ENCODE measurements at places on chromosomes 6 and 20.

GRCh38 chr6:46983007-46983411 is 59.1 kb downstream of the ADGRF1 start:
- no peak for DNase-seq

- no peak for DNase-seq
Observed at GRCh38 chr20:50513169-50514034, 3.2 kb downstream of the PTPN1 start.

GRCh38 chr20:53977391-53977790 is 93.0 kb downstream of the BCAS1 start:
- DNase-seq, result no peak

GRCh38 chr6:101747716-101748115 is 354.2 kb downstream of the GRIK2 start:
- DNase-seq, result peak; percentile 55

- DNase-seq, result no peak
Observed at GRCh38 chr6:49978332-49979226, 9.2 kb upstream of the DEFB113 start.

- no peak for DNase-seq
Observed at GRCh38 chr20:17946040-17946439, 22.6 kb downstream of the SNX5 start.

DNA sequence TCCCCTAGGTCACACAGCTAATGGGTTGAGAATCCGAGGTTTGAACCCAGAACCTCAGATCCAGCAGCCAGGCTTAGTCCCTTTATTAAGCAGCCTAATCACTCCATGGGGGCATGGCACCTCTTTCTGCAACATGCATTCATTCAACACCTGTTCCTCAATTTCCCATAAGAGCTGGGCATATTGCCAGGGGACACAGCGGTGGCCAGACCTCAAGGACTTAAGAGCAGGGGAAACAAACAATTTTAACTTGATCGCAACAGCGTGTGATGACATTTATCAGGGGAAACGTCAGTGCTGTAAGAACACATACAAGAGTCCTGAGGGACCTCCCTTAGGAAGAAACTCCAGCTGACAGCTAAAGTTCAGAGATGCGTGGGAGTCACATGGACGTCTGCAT is 267.4 kb upstream of the CDH4 start:
- DNase-seq, result no peak

- no peak for DNase-seq
Observed at GRCh38 chr6:169651498-169651897, 50.3 kb downstream of the WDR27 start.

- DNase-seq, result no peak
Observed at GRCh38 chr6:148868901-148869300, 122.1 kb downstream of the UST start.

DNA sequence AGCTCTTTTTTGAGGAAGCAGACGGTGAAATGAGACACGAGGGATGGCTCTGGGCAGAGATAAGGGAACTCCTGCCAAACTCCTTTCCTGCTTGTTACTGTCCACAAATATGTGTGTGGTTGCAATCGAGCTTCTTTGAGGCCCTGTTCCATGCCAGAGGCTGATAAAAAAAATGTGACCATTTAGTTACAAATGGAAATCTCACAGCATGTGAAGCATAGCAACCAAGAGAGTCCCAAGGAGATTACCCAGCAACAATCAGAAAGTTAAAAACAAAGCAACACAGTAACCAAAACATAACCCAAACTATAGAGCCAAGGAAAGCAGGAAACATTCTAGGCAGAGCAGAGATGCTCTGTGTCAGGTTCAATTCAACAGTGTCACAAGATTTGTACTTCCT is 35.4 kb upstream of the HMGN3 start:
- no peak for DNase-seq

DNA sequence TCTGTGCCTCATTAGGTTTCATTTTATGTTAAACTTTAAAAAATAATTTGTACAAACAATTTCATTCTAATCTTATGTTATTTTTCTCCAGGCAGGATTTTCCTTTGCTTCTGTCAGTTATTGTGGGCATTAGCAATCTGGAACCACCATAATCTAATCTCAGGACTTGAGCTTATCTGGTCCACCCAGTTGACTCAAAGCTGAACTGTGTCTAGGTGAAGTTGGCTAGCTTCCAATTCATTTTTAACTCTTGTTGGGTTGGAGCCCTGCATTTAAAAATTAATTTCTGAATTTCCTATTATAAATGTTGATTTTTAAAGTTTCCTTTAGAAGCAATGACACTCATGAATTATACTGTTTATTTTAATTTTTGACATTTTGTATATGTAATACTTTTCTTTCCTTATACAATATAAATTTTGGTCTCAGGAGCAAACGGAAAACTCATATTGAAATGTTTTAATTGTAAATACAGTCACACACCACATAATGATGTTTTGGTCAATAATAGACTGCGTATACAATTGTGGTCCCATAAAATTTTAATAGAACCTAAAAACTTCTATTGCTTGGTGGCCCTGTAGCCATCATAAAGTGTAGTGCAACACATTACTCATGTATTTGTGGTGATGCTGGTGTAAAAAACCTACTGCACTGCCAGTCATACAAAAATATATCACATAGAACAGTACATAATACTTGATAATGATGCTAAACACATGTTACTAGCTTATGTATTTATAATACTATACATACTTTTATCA is 121.3 kb downstream of the CLVS2 start:
- no peak for DNase-seq

DNA sequence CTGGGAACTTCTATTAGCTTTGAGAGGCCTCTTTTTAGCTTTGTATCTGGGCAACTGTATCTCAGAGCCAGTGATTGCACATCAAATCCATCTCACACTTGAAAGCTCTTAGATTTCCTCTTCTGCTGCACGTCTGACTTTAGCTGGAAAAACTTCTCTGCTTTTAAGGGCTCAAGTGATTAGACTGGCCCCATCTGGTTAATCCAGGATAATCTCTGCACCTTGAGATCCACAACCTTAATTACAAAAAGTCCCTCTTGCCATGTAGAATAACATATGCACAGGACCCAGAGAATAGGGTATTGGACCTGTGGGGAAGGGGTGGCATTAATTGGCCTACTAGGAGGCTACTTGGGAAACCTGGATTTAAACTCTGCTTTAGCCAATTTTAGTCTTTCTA is 24.2 kb downstream of the KLHL31 start:
- DNase-seq, result no peak

GRCh38 chr6:154619146-154619545 is 108.7 kb upstream of the CNKSR3 start:
- DNase-seq, result no peak

GRCh38 chr6:56686429-56686828 is 43.7 kb upstream of the DST start:
- no peak for DNase-seq

DNA sequence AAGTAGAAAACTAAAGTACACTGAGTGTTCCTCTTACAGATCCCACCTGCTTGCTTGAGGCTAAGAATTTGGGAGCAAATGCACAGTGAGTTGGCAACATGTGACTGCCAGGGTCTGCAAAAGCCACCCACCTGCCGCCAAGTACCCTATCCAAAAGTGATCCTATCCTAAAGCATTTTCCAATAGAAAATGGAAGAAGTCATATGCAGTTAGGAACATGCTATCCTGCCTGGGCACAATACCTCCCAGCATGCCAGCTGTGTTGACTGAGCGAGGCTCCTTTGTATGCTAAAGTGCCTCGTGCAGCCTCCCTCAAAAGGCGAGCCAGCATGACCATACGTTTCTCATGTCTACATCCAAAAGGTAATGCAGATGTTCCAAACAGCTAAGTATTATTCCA is 52.7 kb downstream of the TRAF3IP2 start:
- no peak for DNase-seq

DNA sequence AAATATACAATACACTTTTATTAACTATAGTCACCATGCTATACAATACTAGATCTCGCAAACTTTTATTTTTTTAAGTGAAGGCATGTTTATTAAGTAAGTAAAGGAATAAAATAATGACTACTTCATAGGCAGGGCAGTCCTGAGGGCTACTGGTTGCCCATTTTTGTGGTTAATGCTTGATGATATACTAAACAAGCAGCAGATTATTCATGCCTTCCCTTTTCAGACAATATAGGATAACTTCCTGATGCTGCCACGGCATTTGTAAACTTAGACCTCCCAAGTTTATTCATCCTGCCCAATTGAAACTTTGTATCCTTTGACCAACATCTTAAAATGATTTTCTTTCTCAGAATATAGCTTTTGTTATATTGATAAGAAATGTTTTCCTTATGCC is 24.7 kb upstream of the HIVEP1 start:
- no peak for DNase-seq

DNA sequence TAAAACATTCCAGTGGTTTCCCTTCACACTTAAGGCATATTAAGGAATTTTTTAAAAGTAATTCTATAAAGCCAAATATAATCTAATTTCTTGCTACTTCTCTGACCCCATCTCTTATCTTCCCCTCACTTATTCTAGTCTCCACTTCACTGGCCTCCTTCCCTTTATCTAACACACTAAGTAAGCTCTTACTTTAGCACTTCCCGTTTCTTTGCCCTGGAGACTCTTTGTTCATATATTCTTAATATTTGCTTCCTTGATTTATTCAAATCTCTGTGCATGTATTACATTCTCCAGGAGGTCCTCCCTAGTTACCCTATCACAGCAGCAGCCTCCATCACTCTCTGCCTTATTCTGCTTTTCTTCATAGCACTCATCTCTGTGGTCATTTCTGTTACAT is 20.3 kb downstream of the GTPBP2 start:
- DNase-seq, result no peak

- DNase-seq, result no peak
Observed at GRCh38 chr6:45743028-45743615, 272.5 kb downstream of the CLIC5 start.

- no peak for DNase-seq
Observed at GRCh38 chr6:128491610-128492206, 28.7 kb downstream of the PTPRK start.

DNA sequence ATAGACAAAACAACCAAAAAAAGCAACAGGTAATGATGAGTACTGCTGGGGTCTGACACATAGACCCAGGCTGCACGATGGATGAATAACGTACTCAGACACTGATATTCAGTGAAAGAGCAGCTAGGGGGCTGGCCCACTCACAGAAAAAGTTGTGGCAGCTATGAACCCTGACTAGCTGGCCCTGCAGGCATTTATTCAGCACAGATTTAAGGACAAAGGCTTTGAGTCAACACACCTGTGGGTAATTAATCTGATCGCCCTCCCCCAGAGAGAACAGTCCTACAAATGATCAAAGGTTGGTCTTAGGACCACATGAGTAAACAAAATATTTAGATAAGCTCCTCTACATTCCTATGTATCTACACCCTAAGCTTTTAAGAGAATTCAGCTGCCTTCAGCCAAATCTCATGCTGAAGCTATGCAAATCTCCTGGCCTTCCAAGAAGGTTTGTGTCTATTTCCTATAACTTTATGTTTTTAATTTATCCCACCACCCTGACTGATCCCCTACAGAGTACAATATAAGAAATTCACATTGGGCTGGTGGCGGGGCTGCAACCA is 81.7 kb upstream of the NXT1 start:
- DNase-seq, result no peak

GRCh38 chr6:142446576-142446975 is 144.8 kb downstream of the ADGRG6 start:
- DNase-seq, result no peak

GRCh38 chr6:24951811-24952299 is 16.1 kb upstream of the RIPOR2 start:
- DNase-seq, result no peak

GRCh38 chr6:162271922-162272321 is 455.6 kb downstream of the PRKN start:
- DNase-seq, result no peak

DNA sequence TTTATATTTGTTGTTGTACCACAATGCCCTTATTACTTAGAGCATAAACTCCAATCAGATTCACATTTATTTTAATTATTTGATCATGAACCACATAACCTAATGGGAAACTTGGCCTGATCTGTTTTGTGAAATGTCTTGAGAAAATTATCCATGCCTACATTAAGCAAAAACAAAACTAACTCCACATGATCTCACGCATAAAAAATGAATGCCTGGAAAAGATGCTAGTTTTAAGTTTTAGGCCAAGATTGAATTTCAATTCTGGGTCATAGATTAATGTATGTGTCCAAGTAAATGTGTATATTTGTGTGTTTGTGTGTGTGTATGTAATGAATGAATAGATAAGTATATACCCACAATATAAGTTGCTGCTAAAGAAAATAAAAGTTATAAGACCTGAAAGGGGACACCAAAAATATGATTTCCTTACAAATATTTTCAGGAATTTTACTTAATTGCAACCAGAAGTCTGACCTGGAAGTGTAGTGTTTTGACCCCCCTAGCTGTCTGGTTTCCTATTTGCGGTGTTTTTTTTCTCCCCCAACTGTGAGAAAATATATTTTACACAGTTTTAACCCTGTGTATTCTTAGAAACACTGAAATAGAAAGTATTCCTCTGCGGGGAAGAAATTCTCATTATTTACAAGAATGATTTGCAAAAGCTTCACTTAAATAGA is 97.2 kb downstream of the JAG1 start:
- no peak for DNase-seq

GRCh38 chr6:140276133-140276532 is 901.7 kb upstream of the CITED2 start:
- no peak for DNase-seq

DNA sequence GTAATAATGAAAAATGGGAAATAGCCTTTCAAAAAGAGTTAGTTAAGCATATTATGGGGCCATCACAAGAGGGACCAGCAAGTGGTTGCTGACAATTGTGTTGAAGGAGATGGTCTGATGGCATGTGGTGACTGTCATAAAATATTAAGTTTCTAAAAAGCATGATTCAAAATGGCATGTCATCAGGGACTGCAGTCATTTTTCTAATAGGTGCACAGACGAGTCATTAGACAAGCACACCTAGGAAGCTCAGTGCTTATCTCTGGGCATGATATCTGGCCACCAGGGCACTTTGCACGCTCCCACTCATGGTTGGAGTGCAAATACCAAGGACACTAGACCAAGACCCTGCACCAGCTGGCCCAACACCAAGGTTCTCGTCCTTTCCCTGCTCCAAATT is 226.5 kb downstream of the ANKRD60 start:
- DNase-seq, result no peak

GRCh38 chr20:2149507-2149906 is 47.9 kb downstream of the STK35 start:
- DNase-seq, result no peak

- no peak for DNase-seq
Observed at GRCh38 chr6:15906420-15907016, 222.4 kb upstream of the MYLIP start.
